ENCODE measurements at places on chromosomes 2 and 18.

- DNase-seq = no peak
Observed at GRCh38 chr18:63237881-63238692, 81.5 kb downstream of the BCL2 start.

DNA sequence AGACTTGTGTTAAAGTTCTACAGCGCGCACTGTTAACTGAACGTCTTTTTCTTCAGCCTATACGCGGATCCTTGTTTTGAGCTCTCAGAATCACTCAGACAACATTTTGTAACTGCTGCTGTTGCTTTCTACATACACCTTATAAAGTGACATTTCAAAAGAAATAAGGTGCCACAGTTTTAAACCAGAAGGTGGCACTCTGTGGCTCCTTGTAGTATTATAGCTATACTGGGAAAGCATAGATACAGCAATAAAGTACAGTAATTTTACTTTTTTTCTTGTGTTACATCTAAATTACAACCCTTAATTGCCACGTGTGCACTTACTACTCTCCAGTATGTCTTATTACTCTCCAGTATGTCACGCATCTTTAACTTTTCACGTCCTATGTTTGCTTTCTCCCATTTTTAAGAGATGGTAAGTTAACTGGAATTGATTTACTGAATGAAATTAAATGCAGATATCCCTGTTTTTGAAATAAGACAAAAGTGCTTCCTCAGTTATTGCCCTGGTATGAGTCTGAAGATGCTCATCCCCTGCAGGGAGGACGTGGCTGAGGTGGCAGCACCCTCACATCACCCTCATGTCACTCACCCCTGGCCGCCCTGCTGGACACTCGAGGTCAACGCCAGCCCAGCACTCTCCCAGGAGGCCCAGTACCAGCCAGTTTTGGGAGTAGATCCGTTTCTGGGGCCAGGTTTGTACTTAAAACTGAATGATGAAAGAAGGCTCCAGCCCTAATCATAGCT lies 37.8 kb downstream of the GORASP2 start:
- DNase-seq = no peak

GRCh38 chr2:122491011-122491410 lies 735.6 kb downstream of the TSN start:
- DNase-seq = no peak

- DNase-seq = no peak
Observed at GRCh38 chr2:27807476-27807875, 36.0 kb downstream of the MRPL33 start.

DNA sequence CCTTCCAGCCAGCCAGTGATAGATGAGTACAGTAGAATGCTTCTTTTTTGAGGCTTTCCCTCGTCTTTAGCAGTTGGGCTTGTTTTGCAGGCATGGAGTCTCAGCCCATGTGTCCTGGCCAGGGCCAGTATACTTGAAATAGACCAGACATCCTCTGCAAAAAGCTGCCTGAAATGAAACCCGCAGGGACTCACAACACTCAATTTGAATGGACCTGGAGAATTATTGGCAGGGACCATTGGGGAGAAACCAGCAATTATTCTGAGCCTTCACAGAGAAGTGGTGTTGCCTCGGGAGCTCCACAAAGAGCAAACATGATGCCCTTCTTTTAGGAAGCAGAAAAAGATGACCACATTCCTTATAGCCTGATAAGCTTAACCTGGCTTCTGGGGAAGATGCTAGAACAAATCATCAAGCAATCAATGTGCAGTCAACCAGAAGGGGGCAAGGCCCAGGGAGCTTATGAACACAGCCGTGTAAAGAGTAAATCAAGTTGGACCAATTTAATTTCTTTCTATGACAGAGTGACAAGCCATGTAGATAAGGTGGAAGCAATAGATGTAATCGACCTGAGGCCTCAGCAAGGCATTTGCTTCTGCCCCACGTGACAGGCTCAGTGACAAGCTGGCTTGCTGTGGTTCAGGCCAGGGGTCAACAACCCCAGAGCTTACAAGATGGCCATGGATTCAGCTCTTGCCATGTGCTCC lies 42.1 kb downstream of the BOD1L2 start:
- DNase-seq = no peak

DNA sequence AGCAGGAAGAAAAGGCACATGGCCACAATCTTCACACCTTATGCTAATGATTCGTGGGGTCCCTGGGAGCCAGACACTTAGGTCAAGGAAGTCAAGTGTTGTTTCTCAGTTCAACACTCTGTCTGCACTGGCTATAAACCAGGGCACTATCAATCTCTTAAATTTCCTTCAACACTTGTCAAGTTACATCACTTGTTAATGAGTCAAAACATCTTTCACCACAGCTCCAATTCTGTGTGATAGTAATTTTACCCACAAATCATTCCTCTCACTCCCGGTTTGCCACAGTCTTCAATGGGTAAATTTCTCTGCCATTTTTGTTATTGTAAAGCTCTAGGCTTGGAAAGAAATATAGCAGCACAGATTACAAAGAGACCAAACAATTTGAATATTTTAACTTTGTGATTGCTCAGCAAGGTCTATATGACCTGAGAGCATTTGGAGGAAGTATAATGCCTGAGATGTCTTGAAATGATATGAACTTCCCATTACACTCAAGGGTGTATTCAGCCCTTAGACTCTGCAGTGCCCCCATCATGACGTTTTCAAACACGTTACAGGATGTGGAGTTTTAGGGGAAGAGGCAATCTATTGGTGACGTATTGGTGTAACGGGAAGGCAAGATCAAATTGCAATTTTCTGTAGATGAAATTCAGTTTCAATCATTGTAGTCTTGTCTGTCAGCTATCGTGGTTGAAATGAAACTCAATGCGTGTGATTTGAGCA lies 78.7 kb downstream of the ICOS start:
- DNase-seq = no peak

DNA sequence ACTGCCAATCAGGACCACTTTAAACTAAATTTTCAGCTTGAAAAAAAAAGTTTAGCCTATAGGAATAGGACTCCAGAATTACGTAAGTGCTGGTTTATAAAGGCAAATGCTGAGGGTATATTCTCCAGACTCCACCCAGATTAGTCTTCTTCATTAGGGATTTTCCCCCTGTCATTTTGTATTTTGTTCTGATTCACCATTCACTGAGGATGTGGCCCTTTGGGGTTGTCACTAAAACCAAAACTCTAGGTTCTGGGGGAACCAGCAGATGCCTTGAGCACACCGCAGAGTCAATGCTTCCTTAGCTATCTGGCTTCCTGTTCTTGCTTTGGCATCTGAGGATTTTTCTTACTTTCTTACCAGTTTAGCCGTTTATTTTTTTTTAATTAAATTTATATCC lies 10.5 kb downstream of the SCYGR4 start:
- no peak for DNase-seq

GRCh38 chr2:113274432-113274831 lies 4.3 kb downstream of the PAX8 start:
- DNase-seq = no peak

GRCh38 chr2:156959481-156959880 lies 298.0 kb upstream of the GALNT5 start:
- no peak for DNase-seq

DNA sequence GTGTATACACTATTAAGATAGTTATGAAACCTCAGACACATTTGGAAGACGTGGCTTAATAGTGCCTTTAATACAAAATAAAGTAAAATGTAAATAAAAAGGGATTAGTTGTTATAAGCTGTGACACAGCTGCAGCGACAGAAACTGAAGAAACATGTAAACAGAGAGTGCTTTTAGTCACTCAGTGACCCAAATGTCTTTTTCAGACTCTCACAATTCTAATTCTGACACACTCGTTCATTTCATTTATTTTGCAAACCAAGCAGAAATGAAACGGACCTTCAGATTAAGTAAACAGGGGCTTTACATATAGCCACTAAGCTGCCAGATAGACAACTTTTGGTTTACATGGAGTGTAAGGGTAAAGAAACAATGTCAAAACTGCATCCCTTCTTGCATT lies 181.0 kb upstream of the ETAA1 start:
- DNase-seq = no peak

GRCh38 chr2:70861777-70862625 lies 26.4 kb upstream of the CD207 start:
- no peak for DNase-seq

DNA sequence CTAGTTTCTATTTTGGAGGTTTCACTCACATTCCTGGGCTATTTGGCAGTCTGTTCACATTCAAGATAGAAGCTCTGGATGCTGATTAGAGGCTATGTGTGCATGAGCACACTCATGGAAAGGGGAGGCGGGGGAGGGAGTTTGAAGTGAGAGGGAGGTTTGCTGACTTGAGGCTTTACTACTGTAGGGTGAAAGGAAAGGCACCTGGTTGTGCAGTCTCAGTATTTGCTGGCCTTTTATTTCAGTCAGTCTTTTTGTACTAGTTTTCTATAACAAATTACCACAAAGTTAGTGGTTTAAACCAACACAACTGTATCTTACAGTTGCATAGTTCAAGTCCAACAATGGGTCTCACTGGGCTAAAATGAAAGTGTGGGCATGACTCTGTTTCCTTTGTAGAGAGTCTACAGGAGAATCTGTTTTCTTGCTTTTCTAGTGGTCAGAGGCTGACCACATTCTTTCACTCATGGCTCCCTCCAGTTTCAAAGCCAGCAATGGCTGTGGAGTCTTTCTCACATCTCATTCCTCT lies 47.7 kb upstream of the NR4A2 start:
- DNase-seq = no peak

DNA sequence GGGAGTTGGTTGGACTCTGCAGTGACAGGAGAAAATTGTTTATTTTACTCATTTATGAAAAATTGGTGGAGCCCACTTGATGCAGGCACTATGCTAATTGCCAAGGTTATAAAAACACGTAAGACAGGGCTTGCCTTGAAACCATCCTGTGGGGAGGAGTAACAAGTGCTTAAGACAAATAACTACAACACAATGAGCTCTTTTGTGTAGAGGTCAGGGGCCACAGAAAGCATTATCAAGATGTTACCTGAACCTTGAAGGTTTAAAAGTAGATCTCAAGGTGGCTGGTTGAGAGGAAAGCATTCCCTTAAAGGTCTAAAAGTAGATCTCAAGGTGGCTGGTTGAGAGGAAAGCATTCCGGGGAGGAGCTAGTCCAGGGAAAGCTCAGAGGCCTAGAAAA lies 381.8 kb upstream of the POU3F3 start:
- DNase-seq = no peak

All from thoracic aorta (tissue), 2 donors.